ENCODE measurements at places on chromosomes 4 and X. TPM values are rescaled to one million over a fixed set of nuclear protein-coding genes. Genes with fewer than 3 reads are reported as not detected.

Gene GABRG1
- total RNA-seq = not detected

Gene FGF2
- 3.3 TPM for total RNA-seq

Gene COX7B2
- not detected for total RNA-seq

Gene MED28
- 4.3 TPM for total RNA-seq

Gene ELF2
- total RNA-seq = 28.5 TPM

Gene BST1
- 21.2 TPM for total RNA-seq

Gene RBMX2
- 19.5 TPM for total RNA-seq

Gene RPGR
- total RNA-seq = 8.8 TPM

Gene DACH2
- not detected for total RNA-seq

Gene MND1
- 36.0 TPM for total RNA-seq

Gene KIAA1210
- not detected for total RNA-seq

Gene ZFP42
- total RNA-seq = 0.24 TPM

Gene TADA2B
- 5.8 TPM for total RNA-seq

Gene PRRG1
- total RNA-seq = 11.9 TPM

Gene TRPC3
- not detected for total RNA-seq

Gene TLR1
- total RNA-seq = 14.4 TPM

Gene SLC2A9
- not detected for total RNA-seq

Gene SLC38A5
- 0.24 TPM for total RNA-seq

Gene TSPAN6
- 19.7 TPM for total RNA-seq

Gene GRIA2
- total RNA-seq = not detected

Gene FAM184B
- total RNA-seq = under 0.01 TPM

Gene MMRN1
- total RNA-seq = not detected

Gene TSPAN7
- 0.12 TPM for total RNA-seq

Gene HTR2C
- 0.24 TPM for total RNA-seq

Gene MAGED4B
- total RNA-seq = 3.2 TPM

Gene SPANXN3
- not detected for total RNA-seq

Gene F8A3
- total RNA-seq = 1.1 TPM

Gene BGN
- total RNA-seq = 6.6 TPM

Gene PRDM5
- 11.4 TPM for total RNA-seq

Gene C4orf36
- total RNA-seq = not detected

Gene PAGE4
- not detected for total RNA-seq

Gene DCTD
- 70.6 TPM for total RNA-seq

Gene IL21
- not detected for total RNA-seq

Gene USP17L29
- total RNA-seq = not detected

Gene FGFR3
- total RNA-seq = not detected

Gene SMIM10L2A
- total RNA-seq = not detected

Gene PDLIM3
- 13.6 TPM for total RNA-seq

Gene GRPR
- 0.60 TPM for total RNA-seq

Gene USP9X
- 78.3 TPM for total RNA-seq

Gene ZNF41
- total RNA-seq = 15.1 TPM

Gene SATL1
- total RNA-seq = not detected

Gene CABS1
- total RNA-seq = not detected

Gene ODAPH
- not detected for total RNA-seq

Gene CLDN22
- total RNA-seq = not detected

Gene ZNF185
- 2.9 TPM for total RNA-seq

Gene PPARGC1A
- 0.24 TPM for total RNA-seq

Gene TRIM60
- not detected for total RNA-seq

Gene ARMCX4
- 1.5 TPM for total RNA-seq

Gene S100G
- total RNA-seq = not detected

Gene RTL3
- total RNA-seq = 1.4 TPM

Gene ZNF275
- total RNA-seq = 1.8 TPM

Gene AKAP4
- total RNA-seq = not detected

Gene CYSLTR1
- total RNA-seq = not detected

Gene MSX1
- 7.6 TPM for total RNA-seq

Gene SYP
- total RNA-seq = 0.59 TPM

Data from RPMI7951 (cell line).